ENCODE measurements at places on chromosomes 5 and 9.

DNA sequence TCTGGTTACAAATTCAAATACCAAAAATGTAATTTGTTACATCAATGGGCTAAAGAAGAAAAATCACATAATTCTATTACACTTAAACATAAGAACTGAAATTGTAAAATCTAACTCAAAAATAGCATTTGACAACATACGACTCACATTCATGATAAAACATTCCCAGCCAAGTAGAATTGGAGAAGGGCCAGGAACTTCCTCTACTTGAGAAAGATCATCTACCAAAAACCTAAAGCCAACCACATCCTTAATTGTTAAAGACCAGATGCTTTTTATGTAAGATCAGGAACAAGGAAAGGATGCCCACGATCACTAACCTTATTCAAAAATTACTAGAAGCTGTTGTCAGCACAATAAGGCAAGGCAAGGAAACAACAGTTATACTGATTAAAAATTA lies 1819.8 kb upstream of the C9orf72 start:
- DNase-seq: peak; percentile 19

GRCh38 chr5:11524188-11524587 lies 380.1 kb downstream of the CTNND2 start:
- no peak for DNase-seq

DNA sequence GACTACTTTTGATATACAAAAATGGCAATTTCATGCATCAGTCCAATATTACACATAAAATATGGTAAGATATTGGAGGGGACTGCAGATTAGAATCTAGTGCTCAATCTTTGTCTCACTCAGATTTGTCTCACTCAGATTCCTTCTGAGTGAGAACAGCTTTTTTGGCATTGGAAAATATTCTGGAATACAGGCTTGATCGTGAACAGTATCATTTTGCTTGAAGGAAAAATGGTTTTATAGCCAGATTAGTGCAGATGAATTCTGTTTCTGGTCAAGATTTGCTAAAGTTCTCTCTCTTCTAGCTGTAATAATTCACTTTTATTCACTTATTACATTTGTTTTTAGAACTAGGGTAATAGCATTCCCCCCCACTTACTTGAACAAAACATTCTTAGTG lies 51.2 kb downstream of the MAN2A1 start:
- no peak for DNase-seq

- DNase-seq: no peak
Measured at GRCh38 chr5:103889500-103890209, 327.1 kb upstream of the NUDT12 start.

DNA sequence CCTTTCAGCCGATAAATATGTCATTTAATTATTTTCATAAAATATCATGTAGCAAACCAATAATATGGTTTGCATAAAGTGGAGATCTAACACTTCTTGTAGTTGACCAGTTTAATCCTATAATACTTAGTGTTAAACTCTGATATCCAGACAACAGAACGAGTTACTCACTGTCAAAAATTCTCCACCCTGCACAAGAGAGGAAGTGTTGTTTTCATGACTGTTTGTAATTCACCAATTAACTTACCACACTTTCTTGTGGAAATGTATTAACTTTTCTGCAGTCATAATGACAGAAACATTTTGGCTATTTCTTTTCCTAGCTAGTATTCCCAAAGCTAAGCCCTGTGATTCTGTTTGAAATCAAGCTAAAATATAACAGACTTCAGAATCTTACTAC lies 555.3 kb upstream of the FTMT start:
- no peak for DNase-seq
